ENCODE measurements at places on chromosomes 2 and 18.

- no peak for DNase-seq
Observed at GRCh38 chr2:11701206-11701605, 31.2 kb upstream of the NTSR2 start.

DNA sequence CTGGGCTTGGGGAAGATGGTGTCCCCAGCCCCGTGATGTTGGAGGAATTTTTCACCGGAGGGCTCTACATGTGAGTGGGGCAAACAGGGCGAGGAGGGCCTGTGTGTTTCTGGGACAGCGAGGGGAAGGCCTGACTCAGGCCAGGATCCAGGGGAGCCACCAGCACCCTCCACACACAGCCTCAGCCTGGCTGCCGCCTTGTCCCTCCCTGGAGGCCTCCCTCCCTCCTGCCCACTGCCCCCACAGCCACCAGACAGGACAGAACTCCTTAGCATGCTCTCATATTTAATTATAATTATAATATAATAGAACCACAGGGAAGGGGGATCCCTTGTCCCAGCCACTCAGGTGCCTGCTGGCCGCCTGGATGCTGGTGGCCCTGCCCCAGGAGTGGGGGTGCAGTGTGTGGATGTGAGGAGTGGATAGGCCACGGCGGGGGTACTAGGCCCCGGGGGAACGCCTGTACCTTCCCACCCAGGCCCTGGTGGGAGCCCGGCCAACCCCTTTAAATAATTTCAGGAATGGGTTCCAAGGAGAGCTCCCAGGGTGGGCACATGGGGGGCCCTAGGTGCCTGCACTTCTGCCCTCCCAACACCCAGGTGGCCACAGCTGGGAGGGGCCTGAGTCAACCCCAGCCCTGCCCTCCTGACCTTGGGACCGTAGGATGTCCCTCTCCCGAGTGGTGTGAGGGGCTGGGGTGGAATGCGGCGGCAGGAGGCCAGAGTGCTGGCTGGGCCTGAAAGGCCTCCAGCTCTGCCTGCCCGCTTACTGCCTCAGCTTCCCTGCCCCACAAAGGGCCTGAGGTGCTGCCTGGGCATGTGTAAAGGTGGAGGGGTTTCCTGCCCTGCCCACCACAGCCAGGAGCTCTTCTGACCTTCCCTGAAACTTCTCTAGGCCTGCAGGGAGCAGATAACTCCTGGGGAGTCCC is 8.8 kb downstream of the PDCD1 start:
- DNase-seq = no peak

- no peak for DNase-seq
Observed at GRCh38 chr2:121489911-121490583, 40.6 kb upstream of the RNU4ATAC start.

DNA sequence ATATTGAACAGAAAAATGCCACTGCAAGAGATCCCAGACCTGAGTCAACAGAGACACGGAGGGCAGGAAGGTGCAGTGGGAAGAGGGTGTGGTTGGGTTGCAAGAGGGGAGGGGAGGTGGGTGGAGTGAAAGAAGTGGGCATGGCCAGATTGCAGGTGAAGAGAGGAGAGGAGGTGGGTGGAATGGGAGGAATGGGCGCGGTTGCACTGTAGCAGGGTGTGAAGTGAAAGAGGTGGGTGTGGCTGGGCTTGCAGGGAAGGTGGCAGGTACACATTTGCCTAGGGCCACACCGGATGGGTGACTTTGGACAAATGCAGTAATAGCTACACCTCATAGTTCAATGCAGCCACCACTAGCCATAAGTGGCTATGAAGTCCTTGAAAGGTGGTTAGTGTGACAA is 71.1 kb downstream of the DOCK10 start:
- no peak for DNase-seq

DNA sequence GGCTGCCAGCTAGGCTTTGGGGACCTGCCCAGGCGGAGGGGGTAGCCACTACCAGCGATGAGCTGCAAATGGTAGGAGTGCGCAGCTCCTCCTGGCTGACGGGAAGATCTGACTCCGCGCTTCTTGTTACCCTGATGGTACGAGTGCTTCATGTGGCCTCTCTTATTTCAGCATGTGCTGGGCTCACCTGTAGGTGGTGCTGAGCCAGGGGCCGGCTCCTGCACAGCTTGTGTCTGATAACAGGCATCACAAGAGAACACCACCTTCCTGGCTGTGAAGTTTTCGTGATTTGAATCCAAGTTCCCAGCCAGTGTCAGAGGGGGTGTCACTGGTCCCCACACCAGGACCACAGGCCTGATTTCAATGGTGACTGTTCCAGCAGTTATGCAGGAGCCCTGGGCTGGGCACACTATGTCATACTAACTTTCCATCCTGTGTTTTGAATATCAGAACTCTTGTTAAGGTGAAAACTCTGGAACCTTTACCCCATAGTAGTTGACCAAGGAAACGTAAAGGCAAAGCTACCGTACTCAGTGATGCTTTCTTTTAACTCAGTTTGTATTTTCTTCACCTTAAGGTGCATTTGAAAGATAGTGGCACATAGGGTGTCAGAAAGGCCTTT is 28.0 kb downstream of the APCDD1 start:
- DNase-seq = no peak

DNA sequence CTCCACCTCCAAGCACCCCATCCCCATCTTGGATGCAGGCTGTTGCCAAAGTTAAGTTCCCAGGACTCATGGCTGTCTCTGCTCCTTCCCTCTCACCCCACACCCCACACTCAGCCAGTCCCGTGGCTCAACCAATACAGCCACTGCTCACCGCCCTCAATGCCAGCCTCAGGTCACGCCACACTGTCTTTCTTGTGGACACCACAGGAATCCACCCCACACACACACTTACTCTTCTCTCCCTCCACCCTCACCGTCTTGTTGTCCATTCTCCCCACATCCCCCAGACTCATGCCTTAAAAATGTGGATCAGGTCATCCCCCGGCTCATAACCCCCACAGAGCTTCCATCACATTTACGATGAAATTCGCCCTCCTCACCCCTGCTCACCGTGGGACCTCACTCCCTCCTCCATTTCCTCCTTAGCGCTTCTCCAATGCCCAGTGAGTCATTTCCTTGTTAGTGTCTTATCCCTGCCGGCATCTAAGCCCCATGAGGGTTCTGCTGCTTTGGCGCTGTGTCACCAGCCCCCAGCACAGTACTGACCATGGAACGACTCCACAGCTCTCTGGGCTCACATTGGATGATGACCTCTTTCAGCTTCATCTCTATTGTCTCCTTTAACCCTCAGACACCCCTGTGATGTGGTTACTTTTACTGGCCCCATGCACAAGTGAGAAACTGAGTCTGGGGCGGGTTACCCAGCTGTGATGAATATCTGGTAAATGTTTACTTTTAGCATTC is 13.8 kb downstream of the MLPH start:
- no peak for DNase-seq

DNA sequence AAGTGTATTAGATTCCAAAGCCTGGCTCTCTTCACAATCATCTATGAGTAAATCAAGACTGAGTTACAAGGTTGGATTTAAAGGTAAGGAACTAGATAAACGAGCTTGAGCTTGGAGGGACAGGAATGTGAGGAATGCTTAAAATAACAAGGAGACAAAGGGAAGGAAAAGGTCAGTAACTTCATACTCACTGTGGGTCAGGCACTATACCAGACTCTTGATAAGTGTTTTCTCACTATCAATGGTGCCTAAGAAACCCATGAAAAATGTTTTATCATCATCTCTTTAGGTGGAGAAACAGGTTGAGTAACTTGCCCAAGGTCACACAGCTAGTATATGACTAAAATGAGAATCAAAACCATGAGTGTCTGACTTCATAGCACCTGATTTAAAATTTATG is 212.1 kb downstream of the CDH2 start:
- no peak for DNase-seq

DNA sequence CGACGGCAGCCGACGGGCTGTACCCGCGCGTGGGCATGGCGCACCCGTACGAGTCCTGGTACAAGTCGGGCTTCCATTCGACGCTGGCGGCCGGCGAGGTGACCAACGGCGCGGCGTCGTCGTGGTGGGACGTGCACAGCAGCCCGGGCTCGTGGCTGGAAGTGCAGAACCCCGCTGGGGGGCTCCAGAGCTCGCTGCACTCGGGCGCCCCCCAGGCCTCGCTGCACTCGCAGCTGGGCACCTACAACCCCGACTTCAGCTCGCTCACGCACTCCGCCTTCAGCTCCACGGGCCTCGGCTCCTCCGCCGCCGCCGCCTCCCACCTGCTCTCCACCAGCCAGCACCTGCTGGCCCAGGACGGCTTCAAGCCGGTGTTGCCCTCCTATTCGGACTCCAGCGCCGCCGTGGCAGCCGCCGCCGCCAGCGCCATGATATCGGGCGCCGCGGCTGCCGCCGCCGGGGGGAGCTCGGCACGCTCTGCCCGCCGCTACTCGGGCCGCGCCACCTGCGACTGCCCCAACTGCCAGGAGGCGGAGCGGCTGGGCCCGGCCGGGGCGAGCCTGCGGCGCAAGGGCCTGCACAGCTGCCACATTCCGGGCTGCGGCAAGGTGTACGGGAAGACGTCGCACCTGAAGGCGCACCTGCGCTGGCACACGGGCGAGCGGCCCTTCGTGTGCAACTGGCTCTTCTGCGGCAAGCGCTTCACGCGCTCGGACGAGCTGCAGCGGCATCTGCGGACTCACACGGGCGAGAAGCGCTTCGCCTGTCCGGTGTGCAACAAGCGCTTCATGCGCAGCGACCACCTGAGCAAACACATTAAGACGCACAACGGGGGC is 2.0 kb downstream of the SP9 start:
- no peak for DNase-seq

DNA sequence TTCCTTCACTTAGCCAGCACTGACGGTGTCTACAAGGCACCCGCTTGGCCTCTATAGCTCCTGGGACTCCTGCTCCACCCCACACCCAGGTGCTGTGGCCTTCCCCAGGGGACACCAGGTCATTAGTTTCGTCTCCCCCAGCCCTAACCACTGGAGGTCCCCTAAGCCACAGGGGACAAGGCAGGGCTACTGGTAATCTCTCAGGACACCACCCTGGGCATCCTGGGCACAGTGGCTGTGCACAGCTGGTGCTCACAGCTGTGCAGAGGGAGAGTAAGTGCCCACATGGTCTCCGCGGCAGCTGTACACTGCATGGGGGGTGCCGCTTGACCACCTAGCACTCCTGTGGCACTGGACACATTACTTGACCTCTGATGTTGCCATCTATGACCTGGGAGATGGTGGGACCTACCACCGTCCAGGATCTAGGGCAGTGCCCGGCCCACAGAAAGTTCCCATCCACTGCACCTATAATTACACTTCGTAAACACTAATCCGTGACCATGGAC is 134.0 kb downstream of the HDAC4 start:
- no peak for DNase-seq

- DNase-seq = no peak
Observed at GRCh38 chr2:120230515-120231471, 7.6 kb upstream of the TMEM185B start.

DNA sequence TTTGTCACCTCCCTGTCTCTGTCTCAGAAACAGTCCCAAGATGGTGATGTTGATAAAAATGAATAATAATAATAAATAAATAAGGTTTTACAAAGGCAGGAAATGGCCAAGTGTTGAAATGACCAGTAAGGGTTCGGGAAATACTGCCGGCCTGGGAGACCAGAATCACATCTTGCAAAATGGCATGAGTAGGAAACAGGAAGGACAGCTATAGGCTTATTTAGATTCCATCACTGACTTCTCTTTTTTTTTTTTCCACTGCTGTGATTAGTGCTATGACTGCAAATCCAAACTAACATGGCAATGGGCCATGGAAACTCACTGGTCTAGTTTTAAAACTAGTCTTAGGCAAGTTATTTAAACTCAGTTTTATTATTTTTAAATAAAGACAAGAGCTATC is 60.6 kb downstream of the SCN1A start:
- no peak for DNase-seq

- no peak for DNase-seq
Observed at GRCh38 chr2:241736111-241736510, 1.7 kb downstream of the D2HGDH start.

- DNase-seq = no peak
Observed at GRCh38 chr2:75140288-75140687, 59.0 kb downstream of the TACR1 start.

DNA sequence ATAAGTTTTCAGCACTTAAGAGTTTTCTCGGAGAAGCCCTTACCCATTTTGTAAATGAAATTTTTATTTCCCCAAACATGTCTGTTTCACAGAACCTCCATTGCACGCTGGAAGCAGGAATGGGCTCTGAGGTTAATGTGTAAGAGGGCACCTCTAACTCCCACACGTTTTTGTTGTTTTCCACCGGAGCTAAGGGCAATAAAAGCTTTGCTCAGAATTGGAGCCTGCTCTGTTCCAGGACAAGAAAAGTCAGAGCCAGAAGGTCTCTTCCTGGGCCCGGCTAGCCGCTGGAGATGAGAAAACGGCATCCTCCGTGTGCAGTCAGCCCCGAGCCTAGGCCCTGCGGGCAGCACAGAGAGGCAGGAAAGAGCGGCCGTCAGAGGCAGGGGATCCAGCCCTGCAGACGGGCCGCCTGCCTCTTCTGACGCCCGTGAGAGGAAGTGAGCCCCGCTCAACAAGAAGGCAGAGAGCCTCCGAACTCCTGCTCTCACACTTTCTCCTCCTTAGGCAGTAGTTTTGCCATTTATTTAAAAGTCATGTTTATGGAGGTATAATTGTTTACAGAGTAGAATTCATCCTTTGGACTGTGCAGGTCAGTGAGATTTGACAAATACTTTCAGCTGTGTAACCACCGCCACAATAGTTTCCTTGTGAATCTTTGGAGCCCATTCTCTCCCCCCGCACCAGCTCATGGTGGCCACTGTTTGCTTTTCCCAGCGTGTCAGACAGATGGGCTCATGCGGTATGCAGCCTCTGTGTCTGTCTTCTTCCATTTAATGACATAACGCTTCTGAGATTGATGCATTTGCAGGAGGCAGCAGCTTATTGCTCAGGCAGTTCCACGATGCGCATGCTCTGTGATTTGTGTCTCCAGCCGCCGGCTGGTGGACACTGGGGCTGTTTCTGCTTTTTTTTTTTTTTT is 117.3 kb downstream of the GALR1 start:
- DNase-seq = peak; percentile 26

Measured in hindlimb muscle (tissue), 1 donor.